ENCODE measurements at places on chromosomes 5 and 9.

DNA sequence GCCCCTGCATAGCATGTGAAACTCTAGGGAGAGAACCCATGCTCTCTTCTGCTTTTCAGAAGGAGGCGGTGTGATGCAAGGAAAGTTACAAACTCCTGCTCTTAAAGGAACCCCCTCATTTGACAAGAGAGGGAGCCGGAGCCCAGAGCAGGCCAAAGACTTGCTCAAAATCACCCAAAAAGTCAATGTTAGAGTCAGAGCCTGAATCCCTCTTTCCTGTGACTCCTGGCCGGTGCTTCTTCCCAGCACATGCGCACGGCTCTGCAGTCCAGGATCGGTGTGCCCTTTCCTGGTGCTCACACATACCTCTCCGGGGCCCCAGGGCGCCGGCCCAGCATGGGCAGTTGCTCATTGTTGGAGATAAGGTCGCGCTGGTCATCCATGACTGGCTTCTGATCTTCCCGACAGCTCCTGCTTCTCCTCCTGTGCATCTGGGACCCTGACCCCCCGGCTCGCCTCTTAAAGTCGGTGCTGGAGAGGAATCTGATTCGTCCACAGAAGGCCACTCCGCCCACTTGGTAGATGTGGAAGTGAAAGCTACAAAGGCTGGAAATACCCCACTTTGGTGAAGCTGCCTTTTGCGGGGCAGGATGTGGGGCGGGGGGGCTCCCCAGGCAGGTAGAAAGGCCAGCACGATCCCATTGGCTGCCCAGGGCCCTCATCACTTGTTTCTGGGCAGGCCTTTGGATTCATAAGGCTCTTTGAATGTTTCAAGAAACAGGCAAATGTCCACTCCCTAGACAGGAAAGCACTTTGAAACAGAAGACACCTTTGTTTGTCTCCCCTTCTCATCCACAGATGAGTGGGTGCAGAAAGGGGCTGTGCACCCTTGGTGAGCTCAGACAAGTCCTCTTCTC, at the start of gene CD74:
CD74 (minus strand) TSS at position 592 of the 857 bp plus-strand sequence; CDS start at position 431, 161 bp downstream.
- peak; percentile 84 for DNase-seq

DNA sequence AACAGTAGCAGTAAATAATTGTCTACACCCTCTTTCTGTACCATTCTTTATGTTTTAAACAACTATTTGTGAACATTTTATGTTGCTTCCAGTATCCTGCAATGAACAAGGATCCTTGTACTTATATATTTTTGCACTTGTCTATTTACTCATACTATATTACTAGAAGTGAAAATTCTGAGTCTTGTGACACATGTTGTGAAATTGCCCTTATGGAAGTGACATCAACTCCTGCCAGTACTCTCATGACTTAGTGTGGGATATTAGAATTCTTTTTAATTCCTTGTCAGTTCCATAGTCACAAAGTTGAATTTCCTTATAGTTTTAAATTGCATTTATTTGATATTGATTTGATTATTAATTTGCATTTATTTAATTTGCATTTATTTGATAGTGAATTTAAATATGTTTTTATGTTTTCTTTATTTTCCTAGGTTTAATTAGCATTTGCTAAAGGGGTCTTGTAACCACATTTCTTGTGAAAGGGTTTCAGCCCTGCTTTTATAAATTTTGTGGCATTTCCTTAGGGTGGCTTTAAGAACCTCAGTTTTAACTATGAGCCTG, 27.7 kb downstream of the PARP8 start:
- no peak for DNase-seq

DNA sequence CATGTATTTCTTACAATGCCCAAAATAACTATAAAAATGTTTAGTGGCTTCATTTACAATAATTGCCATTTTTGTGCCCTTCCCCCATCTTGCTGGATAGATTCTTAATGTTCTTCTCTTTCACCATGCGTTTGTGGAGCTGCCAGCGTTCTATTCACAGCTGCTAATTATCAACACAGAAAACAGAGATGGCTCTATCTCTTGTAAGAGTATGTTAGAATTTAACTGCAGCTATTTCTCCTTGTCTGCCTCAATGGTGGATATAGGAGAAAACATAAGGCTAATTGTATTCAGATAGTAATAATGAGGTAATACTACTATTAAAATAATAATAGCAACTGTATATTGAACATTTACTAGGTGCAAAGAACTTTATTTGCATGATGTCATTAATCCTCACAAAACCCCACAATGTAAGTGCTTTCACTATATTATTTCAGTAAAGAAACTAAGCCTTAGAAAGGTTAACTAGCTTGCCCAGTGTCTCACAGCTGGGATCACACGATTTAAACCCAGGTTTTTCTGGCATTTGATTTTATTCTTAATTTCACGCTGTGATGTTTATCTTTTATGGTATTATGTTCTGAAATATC, 50.1 kb downstream of the JAKMIP2 start:
- no peak for DNase-seq

- DNase-seq: no peak
Observed at GRCh38 chr9:34072410-34072809, 23.7 kb upstream of the UBAP2 start.

GRCh38 chr5:160930406-160930805, 78.4 kb upstream of the ATP10B start:
- no peak for DNase-seq

GRCh38 chr5:132999246-132999645, 27.1 kb downstream of the ZCCHC10 start:
- DNase-seq: no peak

- no peak for DNase-seq
Observed at GRCh38 chr5:5025774-5026408, 114.2 kb upstream of the ADAMTS16 start.

GRCh38 chr5:95996904-95997723, 35.5 kb upstream of the ELL2 start:
- no peak for DNase-seq

DNA sequence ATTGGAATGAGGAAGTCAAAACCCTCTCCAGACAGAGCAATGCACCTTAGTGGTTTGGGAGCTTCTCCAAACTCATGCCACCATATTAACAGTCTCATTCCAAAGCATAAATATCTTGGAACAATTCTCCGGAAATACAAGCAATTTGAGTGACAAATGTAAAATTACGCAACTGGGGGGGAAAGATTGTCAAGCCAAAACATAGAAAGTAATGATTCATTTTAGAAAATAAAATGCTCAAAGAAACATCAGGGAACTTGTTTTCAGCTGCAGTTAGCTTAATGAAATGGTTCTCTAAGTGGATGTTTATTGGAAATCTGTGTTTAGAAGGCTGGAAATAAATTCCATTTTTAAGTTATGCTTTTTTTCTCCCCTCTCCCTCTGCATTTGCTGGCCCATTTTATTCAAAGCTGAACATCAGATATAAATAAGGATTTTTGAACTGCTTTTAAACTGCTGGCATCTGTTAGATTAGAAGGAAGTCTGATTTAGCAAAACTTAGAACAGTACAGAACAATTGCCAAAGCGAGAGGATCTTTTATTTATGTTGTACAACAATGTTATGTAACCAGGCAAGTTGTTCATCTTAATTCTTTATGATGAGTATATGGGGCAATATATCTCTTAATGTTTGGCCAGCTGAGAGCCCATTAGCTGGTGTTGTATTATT, 551.9 kb downstream of the PRELID2 start:
- no peak for DNase-seq

DNA sequence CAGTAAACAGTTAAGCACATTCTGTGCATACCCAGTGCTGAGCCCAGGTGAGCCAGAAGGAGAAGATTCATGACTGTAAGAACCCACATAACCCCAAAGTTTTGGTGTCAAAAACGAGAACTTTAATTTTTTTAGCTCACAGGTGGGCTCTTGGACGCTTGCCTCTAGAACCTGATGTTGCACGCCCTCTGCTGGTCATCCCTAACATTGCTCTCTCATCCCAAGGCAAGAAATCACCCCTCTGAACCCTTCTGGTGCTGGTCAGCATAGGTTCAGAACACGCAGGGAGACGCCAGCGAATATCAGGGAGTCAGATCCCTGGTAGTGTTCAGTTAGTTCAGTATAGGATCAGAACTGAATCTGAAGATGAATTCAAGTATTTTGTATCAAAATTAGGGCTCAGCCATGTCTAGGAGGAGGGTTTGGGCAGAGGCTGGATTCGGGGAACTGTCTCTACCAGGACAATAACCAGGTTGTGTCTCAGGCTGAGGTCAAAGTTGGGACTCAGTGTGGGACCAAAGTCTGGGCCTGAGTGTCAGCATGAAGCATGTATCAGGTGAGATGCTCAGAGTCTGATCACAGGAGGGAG, 4.1 kb upstream of the DNAJB5 start:
- peak; percentile 24 for DNase-seq

DNA sequence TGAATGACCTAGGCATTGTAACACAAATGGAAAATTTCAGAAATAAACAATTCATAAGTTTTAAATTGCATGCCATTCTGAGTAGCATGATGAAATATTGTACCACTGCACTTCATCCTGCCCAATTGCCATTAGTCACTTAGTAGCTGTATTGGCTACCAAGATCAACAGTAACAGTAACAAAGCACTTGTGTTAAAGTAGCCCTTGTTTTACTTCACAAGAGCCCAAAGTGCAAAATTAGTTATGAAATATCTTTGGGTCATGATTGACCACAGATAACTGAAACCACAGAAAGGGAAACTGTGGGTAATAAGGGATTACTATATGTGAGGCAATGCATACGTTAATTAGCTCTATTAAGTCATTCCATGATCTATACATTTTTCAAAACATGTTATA, 33.3 kb upstream of the RORB start:
- no peak for DNase-seq

- no peak for DNase-seq
Observed at GRCh38 chr5:78162253-78162862, 132.1 kb downstream of the AP3B1 start.

DNA sequence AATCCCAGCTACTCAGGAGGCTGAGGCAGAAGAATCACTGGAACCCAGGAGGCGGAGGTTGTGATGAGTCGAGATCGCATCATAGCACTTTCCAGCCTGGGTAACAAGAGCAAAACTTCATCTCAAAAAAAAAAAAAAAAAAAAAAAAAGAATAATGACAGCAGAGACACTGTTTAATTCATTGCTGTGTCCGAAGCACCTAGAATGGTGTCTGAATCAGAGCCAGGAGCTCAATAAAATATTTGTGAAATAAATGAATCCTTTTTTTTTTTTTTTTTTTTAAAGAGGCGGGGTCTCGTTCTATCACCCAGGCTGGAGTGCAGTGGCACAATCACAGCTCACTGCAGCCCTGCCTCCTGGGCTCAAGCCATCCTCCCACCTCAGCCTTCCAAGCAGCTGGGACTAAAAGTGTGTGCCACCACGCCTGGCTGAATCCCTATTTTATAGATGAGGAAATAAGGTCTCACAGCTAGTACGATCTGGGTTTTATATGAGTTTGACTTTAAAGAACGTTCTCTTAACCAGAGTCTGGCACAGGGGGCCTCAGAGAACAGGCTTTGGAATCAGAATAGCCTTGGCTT, 47.8 kb downstream of the THOC3 start:
- no peak for DNase-seq

Data from activated T-helper 1 cell treated with anti-CD3 and anti-CD28 coated beads, Interleukin-2, amount 50 U/mL, for 16 hours (primary cell).